CD4-positive, alpha-beta T cell treated with Interleukin-10 for 1 hour (primary cell): ENCODE measurements at places on chromosomes 4 and X.

GRCh38 chrX:118864063-118864635 lies 40.5 kb downstream of the ZCCHC12 start:
- no peak for DNase-seq

DNA sequence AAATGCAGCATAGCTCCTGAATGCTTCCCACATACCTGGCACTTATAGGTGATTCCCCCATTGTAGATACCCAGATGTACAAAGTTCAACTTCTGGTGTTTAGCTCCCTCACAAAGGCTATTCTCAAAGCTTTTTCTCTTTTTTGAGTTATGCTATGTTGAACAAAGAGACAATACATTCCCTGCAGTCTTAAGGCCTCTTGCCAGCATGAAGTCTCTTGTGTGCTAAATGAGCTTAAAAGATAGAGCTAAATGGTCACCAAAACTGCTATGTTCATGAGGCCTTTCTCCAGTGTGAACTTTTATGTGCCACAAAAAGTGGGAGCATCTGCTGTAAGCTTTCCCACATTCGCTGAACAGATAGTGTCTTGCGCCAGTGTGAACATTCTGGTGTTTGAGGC lies 111.2 kb upstream of the TMEM47 start:
- DNase-seq, result no peak

DNA sequence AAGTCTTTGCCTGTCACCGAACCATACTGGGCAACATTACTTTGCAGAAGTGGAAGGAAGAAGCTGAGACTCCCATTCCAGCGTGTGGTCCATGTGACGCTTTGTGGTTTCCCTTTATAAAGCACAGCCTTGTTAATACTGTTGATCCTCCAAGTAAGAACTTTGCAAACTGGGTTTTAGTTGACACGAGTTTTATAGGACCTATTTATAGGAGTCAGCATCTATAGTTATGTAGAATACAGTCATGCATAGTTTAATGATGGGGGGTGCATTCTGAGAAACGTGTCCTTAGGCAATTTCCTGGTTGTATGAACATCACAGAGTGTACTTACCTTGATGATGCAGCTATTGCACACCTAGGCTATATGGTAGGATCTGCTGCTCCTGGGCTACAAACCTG lies 1879.4 kb upstream of the TENM3 start:
- no peak for DNase-seq

DNA sequence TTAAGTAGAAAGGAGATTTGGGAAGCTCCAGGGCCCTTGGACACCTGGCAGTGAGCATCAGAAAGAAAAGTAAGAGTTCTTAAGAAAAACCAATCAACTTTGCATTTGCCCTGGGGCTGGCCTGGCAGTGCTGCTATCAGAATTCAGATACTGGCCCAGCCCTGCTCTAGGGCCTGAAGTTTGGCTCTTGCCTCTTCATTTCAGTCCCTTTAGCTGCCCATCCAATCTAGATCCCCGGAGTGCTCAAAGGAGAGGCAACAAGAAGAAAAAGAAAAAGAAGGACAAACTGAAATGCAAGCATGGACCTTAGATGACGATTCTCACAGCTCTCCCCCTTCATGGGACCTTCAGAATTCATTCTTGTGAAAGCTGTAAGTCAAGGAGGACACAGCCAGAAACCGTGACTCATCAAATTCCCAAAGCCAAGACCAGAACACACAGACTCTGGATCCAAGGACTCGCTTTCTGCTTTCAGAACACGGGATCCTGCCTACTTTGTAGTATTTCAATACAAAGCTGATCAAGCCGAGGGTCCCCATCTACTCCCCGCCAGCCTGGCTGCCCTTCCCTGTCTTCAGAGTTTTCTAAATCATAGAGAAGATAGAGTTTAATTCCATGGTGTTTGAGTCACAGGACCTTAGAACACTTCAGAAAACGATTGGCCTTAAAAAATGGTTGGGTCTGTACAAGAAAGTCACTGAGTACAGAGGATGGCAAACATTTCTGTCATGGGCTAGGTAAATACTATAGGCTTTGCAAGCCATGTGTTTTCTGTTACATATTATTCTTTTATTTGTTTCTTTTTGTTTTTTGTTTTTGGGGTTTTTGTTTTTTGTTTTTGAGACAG lies 103.7 kb downstream of the RBM47 start:
- DNase-seq, result no peak

GRCh38 chr4:93658443-93658842 lies 170.1 kb upstream of the ATOH1 start:
- no peak for DNase-seq

DNA sequence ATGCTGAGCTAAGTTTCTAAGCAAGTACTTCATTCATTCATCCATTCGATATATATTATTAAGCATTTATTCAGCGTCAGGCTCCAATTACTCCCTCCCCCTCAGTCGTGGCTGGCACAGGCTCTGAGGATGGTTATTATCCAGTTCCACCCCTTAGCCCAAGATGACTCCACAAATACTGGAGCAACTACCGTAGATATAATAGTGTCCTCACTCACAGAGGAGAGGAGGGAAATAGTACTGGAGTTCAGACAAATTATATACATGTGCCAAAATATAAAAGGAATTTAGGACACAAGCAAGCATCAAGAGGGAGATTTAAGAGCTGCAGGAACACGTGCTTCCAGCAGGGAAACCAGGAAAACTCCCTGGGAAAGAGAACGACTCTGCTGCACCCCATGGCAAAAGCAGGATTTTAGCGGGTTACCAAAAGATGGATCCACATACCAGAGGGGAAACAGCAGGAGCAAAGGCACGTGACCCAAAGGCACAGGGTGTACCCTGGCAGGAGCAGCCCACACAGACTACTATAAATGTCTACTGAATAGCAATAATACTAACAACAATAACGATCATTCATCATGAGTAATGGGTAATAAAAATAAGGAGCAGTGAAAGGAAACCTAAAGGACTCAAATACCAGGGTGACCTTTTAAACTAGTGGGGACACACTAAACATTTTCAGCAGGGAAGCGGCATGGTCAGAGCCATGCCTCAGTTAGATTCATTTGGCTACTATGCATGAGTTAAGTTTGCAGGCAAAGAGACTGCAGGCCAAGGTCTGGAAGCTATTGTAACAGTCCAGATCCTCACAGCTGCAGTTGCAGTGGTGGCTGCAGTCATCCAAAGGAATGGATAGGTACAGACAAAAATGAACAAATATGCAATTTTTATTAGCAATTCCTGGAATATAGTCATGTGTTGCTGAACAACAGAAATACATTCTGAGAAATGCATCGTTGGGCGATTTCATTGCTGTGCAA lies 153.7 kb downstream of the APBB2 start:
- no peak for DNase-seq

- no peak for DNase-seq
Observed at GRCh38 chr4:38314663-38315062, 349.3 kb upstream of the KLF3 start.

GRCh38 chr4:108360754-108361445 lies 192.2 kb upstream of the LEF1 start:
- no peak for DNase-seq

DNA sequence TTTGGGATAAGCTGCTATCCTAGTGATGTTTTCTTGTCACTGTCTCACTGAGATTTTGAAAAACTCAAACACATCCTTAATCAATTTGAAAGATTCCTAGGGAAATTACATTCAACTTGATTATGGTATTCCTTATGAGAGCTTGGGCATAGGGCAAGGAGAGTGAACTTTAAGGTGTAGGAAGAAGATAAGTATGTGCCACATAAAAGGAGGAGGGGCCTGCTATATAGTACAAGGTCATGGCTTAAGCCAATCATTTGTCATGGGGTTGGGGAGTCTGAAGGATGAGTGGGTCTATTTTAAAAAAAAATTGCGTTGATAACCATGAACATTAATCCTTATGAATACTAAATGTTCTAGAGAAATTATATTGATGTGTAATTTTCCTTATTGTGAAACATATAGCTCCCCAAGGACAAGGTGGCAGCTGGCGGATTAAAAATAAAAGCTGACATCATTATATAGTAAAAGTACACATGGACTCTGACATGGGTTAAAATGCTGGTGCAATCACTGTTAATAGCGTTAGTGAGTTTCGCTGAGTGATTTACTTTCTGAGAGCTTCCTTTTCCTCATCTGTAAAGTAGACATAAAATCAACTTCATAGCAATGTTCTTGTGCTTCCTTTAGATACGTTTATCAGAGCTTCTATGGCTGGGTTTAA lies 17.4 kb downstream of the GALNT7 start:
- DNase-seq, result no peak

- peak; percentile 35 for DNase-seq
Observed at GRCh38 chr4:22389240-22389870, 126.5 kb downstream of the ADGRA3 start.

DNA sequence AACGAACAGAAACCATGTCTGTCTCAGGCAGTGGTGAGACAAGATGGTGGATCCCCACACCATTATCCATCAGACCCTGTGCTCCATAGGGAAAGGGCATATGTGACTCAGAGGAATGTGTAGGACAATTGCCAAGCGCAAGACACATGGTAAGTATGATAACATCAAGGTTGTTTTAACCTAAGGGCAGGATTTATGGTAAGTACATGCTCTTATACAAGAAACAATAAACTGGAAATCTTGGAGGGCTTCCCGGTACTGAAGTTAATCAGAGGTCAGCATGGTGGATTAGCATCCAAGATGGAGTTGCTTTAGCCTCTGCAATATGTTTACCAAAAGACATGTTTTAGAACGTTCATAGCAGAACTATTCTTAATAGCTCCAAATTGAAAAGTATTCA lies 355.0 kb downstream of the PPP1R2C start:
- DNase-seq, result no peak

DNA sequence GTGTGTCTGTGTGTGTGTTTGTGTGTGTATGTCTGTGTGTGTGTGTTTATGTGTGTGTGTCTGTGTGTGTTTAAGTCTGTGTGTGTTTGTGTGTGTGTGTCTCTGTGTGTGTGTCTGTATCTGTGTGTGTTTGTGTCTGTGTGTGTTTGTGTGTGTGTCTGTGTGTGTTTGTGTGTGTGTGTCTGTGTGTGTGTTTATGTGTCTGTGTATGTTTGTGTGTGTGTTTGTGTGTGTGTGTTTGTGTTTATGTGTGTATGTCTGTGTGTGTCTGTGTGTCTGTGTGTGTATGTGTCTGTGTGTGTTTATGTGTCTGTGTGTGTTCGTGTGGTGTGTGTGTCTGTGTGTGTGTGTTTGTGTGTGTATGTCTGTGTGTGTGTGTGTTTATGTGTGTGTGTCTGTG lies 11.4 kb downstream of the IL9R start:
- DNase-seq, result no peak

DNA sequence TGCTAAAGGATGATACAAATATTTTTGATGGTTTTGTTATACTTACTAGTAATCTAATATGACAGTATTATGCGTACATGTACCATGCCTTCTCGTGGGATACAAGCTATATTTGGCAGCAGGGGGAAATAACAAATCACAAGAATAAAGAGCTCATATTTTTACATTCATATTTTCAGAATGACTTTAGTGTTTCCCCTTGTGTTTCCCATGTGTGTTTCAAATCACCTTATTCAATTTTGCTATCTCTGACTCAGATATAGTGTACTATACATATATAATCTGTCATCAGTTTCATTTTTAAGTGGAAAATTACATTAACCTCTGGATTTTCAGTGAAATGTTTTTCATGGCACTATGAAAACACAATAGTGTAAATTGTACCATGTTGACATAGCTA lies 146.8 kb downstream of the RPA4 start:
- DNase-seq, result no peak

- peak; percentile 28 for DNase-seq
Observed at GRCh38 chrX:109732017-109732801, 848 bp downstream of the ACSL4 start.

DNA sequence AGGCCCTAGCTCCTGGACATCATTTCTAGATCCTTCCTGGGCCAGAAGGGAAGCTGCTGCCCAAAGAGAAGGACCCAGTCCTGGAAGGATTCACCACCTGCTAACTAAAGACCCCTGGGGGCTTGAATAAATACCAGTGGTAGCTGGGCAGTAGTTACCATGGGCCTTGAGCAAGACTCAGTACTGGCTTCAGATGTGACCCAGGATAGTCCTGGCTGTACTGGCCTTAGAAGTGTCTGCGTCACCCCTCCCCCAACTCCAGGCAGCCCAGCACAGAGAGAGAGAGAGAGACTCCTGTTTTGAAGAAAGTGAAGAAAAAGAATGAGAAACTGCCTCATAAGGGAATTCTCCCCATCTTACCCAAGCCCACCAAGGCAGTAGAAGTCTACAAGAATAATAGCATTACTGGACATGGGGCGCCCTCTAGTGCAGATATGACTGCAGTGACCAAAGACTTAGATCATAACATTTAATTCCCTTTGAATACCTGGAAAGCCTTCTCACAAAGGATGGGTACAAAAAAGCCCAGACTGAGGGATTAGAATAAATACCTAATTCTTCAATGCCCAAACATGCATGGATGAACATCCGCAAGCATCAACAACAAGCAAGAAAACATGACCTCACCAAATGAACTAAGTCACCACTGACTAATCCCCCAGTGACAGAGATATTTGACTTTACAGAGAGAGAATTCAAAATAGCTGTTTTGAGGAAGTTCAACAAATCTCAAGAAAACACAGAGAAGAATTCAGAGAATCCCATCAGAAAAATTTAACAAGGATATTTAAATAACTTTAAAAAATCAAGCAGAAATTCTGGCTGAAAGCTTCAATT lies 171.8 kb downstream of the HNRNPD start:
- DNase-seq, result peak; percentile 57

DNA sequence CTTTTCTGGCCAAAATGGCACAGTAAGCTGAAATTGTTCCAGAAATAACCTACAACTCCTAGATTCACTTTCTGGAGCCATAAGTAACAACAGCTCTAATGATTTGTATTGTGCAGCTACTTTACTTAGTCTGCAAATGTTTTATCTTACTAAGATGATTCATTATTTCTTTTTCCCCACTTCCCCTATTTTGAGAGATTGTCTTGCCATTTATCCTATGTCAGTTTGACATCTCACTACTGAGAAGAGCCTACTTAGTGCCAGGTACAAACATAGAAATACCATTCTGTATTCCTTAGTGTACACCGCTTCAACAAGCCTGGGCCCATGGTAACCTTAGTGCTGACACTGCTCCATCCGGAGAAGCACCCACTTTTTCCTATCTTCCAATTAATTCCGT lies 13.8 kb upstream of the STK26 start:
- no peak for DNase-seq

DNA sequence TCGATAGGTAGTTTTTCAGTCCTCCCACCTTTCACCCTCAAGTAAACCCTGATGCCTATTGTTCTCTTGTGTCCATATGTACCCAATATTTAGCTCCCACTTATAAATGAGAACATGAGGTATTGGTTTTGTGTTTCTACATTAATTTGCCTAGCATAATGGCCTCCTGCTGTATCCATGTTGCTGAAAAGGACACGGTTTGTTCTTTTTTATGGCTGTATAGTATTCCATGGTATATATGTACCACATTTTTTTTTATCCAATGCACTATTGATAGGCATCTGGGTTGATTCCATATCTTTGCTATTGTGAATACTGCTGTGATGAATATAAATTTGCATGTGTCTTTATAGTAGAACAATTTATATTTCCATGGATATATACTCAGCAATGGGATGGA lies 199.2 kb downstream of the RAB28 start:
- no peak for DNase-seq

- no peak for DNase-seq
Observed at GRCh38 chr4:181582595-181582994, 660.6 kb upstream of the TENM3 start.

GRCh38 chr4:142021181-142021580 lies 384.8 kb downstream of the IL15 start:
- DNase-seq, result no peak
